ENCODE measurements at places on chromosomes 2 and 18. TPM values are rescaled to one million over a fixed set of nuclear protein-coding genes. Genes with fewer than 3 reads are reported as not detected.

DNA sequence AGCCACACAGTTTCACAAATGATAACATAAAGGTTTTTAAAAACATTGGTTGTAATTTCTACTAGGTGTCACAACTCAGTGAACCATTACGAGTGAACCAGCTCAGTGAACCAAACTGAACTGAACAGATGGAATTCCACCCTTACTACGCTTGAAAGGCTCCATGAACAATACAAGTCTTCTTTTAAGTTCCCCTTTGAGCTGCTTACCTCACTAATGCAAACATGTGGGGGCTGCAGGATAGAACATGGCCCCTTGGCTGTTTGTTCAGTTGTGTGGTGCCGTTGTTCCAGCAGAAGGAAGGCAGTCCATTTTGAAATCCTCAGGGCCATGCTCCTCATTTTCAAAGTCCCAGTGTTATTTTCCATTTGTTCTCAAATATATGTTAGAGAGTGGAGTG, 30.7 kb upstream of the KLHL14 start:
- no peak for DNase-seq

DNA sequence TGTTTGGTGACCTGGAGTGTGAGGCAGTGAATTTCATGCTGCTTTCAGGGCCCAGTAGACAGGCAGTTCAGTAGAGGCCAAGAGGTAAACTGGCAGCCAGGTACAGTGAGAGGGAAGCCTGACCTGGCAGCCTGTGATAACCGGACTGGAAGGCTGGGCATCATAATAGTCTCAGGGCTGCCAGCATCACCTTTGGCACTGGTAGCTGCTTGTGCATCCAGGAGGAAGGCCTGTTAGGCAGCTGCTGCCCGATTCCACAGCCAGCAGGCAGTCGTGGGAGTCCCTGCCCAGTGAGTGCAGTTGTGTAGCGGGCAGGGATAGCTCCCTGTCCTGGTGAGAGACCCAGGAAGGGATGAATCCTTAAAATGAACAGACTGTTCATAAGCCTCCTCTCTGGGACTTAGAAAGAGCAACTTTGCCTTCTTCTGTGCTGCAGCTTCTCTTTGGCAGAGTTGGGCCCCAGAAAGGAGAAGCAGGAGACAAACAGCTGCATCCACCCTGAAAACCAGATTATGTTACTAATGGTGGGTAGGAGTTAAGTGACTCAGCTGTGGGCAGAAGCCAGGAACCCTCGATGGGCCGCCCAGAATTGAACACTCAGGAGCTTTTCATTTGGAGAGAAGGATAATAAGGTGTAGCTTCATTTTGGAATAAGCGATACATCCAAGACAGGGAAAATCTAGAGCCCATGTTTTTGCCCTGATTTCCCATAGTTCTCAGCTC, 8.1 kb upstream of the GPBAR1 start:
- no peak for DNase-seq

Gene HRH4
- total RNA-seq, result not detected

Gene B3GNT2
- total RNA-seq, result 34.7 TPM

All from SK-MEL-5 (cell line).